ENCODE measurements at places on chromosomes 11 and 22.

- DNase-seq = no peak
Measured at GRCh38 chr22:36056980-36057379, 28.4 kb upstream of the RBFOX2 start.

DNA sequence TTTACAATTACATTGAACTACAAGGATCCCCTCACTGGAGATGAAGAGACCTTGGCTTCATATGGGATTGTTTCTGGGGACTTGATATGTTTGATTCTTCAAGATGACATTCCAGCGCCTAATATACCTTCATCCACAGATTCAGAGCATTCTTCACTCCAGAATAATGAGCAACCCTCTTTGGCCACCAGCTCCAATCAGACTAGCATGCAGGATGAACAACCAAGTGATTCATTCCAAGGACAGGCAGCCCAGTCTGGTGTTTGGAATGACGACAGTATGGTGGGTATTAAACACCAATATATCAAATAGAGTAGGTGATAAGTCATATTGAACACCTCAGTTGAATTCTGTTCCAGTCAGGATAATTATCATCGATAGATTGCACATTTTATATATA is 4.4 kb downstream of the FBXO7 start:
- DNase-seq = no peak

GRCh38 chr22:34430386-34430785 is 510.1 kb upstream of the LARGE1 start:
- DNase-seq = no peak

- DNase-seq = no peak
Measured at GRCh38 chr11:709109-709997, 3.3 kb downstream of the EPS8L2 start.

- DNase-seq = no peak
Measured at GRCh38 chr11:121643479-121644186, 190.9 kb upstream of the SORL1-AS1 start.

DNA sequence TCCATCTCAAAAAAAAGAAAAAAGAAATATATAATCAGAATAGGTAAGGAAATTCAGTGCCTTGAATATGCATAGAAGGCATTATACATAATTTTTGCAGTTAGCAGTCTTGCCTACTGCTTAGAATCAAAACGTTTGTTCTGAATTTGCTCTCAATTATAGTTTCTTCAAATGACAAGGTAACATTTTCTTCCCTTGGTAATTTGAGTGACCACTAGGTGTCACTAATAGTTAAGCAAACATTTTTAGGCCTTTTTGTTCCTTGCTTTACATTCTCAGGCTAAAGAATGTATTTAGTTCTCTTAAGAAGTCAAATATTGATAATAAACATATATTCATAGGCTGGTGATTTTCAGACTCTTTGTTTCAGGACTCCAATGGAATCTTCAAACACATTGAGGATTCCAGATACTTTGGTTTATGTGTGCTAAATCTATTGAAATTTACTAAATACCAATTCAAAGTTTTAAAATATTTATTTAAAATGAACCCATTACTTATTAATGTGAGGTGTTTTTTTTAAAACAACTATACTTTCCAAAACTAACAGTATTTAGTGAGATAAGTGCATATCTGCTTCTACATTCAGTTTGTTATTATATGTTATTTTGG is 55.0 kb upstream of the DEPDC7 start:
- DNase-seq = no peak

DNA sequence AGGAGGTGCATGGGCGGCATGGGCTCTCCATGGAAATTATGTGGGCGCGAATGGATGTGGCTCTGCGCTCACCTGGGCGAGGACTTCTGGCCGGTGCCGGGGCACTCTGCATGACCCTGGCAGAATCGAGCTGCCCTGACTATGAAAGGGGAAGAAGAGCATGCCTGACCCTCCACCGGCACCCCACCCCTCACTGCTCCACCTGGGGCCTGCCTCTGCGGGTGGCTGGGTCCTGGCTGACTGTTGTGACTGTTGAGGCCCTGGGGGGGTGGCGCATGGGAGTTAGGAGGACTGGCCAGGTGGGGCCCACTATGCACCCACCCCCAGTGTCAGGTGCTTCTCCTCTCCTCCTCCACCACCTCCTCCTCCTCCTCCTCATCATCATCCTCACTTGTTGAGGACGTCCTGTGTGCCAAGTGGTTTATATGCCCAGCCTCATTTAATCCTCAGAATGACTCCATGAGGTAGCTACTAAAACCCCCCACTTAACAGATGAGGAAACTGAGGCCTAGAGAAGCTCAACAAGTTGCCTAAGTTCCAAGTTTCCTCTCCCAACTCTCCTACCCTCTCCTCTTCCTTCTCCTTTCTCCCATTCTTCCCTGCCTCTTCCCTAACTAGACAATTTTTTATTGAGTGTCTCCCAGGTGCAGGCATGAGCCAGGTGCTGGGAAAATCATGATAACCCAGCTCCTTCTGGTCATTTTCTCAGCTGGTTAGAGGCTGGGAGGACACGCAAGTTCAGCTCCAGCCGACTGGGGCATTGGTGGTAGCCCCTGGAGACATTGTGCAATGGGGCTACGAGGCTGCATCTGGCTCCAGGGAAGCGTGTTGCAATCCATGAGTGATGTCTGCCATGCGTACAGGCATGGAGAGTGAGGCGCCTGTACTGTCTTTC is 2.3 kb downstream of the MYEOV start:
- no peak for DNase-seq
